ENCODE measurements at places on chromosomes 2 and 18.
A peak's percentile ranks its signal among the peaks of the same experiment; 100 is the strongest.

DNA sequence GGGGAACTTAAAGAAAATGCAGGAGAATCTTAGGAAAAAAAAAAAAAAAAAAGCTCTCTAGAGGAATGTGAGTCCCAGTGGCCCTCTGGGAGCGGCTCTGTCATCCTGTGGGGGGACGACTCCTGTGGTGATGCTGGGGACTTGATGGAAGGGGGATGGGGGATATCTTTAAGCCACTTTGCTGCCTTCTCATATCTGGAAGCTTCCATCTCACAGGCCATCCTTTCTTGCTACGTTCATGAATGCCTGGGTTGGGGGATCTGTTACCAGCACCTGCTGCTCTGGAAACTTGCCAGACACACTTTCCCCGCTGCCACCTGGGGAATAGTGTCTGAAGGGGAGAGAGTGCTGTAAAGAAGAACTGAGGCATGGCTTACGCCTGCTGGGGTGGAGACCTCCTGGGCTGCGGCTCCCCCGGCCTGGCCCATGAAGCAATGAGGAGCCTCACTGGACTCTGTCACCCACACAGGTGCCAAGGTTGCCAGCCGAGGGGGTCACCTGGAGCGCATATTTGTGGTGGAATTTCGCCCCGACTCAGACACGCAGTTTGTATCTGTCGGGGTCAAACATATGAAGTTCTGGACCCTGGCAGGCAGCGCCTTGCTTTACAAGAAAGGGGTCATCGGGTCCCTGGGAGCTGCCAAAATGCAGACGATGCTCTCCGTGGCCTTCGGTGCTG lies 92.8 kb downstream of the RTN4 start:
- no peak for DNase-seq

GRCh38 chr2:98188351-98189046 lies 101.5 kb downstream of the VWA3B start:
- DNase-seq, result peak; percentile 12

DNA sequence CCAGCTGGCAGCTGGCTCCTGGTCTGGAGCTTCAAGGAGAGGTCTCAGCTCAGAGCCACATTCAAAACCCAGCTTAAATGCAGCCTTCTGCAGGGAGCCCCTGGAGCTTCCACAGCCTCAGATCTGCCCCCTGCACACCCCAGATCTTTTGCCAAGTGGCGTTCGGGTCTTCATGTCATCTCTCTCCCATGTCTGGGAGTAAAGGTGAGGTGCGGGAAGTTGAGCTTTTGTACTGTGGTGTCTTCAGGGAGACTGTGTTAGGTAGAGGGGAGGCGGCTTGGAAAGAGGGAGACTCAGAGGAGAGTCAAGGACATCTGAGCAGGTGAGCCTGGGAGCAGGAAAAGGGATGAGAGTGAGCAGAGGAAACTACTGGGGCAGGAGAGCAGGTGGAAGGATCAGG lies 25.4 kb downstream of the MPHOSPH10 start:
- no peak for DNase-seq

DNA sequence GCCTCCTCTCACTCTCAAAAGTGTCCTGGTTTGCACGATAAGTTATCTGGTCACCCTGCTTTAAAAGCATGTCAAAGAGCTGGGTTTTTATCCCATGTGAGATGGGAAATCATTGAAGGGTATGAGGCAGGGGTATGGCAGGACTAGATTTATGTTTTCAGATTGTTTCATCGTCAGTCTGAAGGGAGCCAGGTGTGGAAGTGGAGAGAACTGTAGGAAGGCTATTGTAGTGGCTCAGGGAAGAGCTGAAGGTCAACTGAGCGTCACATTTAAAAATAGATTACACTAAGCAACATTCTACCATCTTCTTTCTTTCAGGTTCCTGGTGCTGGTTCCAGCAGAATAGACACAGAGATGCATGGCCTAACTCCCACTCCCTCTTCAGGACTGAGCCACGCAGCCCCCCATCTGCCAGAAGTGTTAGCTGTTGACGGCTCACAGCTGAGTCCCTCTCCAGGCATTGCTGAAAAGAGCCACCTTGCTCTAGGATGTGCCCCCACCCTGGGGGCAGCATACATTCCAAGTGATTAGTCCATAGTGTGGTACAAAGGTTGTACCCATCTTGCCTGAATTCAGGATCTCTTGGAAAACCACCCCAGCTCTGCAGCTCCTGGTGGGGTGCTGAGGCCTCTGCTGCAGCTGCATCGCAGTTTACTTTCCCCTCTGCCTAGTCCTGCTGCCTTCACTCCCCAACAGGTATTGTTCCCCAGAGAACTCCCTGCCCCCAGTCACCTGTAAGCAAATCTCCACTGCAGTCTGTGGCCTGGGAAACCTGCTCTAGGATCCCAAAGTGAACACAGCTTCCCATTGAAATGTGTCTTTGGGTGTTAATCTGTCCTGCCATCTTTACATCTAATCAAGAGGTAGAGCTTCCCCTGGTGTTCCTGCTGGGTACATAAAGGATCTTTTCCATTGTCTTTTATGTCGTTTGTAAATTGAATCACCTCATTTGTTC lies 79.5 kb upstream of the KLF7 start:
- DNase-seq, result no peak

DNA sequence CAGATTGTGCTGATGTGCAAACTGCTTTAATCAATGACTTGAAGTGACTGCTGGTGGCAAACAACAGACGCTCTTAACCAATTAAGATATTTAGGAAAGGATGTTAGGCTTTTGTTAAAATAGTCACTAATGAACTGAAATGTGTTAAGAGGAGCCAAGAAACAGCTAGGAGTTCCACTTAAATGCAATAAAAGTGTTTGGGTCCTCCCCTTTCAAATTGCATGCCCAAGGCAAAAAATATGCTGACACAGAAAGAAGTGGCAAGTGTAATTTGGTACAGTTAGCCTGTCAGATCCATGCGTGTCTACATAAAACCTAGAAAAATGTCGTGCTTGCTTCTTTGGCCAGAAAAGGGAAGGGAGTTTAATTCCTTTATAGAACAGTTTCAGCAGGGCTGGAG lies 61.9 kb downstream of the XRCC5 start:
- DNase-seq, result no peak
